ENCODE measurements at places on chromosomes 16 and 17.

DNA sequence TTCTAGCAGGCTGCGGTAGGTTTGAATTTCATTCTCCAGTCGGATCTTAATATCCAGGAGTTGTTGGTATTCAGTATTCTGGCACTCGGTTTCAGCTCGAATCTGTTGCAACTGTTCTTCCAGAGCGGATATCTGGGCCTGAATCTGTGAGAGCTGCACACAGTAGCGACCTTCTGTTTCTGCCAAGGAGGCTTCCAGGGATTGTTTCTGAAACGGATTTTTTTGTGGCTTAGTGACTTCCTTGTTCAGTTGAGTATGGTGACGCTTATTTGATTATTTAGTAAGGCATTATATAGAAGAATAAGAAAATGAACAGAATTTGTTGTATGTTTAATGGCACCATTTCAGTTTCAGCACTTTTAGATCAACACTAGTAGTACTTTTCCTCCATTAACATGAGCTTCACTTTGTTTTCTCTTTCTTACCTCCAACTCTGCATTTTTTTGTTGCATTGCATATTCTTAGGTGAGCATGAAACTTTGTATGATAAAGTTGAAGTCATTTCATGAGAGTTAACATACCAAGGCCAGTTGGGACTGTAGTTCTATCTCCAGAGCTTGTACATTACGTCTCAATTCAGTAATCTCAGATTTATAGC, 2.8 kb downstream of the KRT10 start:
- DNase-seq = no peak

GRCh38 chr17:8300627-8301242, 5.5 kb upstream of the SLC25A35 start:
- DNase-seq = peak; percentile 83

DNA sequence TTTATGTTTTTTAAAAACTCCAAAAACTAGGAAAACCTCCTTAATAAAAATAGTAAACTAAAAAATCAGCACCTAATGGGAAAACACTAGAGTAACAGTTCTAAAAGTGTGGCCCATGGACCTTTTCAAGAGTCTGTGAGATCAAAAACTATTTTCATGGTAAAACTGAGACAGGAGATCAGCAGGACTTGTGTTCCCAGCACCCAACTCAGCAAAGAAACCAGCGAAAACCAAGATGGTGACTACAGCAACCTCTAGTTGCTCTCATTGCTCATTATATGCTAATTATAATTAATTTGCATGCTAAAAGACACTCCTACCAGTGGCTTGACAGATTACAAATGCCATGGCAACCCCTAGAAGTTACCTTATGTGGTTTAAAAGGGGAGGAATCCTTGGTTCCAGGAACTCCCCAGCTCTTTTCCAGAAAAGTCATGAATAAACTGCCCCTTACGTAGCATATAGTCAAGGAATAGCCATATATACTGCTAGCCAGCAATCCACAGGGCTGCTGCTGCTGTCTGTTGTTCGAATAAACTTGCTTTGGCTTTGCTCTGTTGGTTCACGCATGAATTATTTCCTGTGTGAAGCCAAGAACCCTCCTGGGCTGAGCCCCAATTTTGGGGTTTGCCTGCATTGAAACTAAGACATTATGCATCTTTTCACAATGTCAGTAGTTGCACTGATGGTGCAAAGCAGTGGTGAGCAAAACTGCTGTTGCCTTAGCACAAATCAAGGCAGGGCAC, 12.4 kb downstream of the CMTR2 start:
- DNase-seq = no peak

GRCh38 chr17:33463887-33464286, 170.8 kb upstream of the ASIC2 start:
- no peak for DNase-seq

- DNase-seq = no peak
Observed at GRCh38 chr16:60991886-60992285, 1044.4 kb downstream of the CDH8 start.

DNA sequence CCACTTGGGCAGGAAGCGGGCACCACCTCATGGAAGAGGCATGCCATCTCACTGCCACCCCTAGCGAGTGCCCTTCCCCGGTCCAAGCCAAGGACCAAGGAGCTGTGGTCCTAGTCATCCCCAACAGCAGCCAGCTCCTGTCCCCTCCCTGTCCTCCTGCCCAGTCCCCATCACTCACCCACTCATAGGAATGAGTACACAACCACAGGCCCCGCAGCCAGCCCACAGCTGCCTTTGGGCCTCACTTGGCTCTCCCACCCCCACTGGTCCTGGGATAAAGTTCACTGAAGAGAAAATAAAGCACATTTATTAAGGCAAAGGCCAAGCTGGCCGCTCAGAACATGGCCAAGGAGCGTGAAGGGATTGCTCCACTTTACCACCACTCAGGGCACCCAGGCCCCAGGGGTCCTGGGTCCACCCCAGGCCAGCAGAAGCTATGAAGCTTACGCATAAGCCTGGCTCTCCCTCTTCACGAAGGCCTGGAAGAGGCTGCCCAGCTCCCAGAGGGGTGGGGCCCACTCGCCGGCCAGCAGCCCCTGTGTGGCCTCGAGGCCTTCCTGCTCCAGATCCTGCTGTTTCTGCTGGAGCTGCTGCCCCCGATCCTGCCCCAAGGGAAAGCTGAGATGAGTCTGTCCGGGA, 3.6 kb downstream of the SCRN2 start:
- DNase-seq = no peak

- DNase-seq = no peak
Observed at GRCh38 chr17:30229012-30229411, 6.5 kb downstream of the SLC6A4 start.

DNA sequence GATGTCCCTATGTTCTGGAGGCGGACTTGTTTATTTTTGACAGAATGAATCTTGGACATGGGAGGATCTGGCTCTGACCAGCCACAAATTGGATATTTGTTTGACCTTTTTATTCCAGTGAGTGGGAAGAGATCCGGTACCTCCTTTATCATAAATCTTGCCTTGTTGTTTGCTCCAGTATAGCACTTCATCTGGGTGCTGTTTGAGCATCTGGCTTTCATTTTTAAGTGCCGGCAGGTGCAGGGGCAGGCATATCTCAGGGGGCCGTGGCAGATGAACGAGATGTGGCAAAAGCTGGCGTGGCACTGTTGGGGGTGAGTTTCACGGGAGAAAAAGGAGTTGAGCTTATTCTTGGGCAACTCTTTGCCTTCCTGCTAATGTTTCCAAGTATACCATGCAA, 37.8 kb downstream of the MSI2 start:
- no peak for DNase-seq

GRCh38 chr17:76278268-76278908, 13.2 kb downstream of the UBALD2 start:
- DNase-seq = no peak

DNA sequence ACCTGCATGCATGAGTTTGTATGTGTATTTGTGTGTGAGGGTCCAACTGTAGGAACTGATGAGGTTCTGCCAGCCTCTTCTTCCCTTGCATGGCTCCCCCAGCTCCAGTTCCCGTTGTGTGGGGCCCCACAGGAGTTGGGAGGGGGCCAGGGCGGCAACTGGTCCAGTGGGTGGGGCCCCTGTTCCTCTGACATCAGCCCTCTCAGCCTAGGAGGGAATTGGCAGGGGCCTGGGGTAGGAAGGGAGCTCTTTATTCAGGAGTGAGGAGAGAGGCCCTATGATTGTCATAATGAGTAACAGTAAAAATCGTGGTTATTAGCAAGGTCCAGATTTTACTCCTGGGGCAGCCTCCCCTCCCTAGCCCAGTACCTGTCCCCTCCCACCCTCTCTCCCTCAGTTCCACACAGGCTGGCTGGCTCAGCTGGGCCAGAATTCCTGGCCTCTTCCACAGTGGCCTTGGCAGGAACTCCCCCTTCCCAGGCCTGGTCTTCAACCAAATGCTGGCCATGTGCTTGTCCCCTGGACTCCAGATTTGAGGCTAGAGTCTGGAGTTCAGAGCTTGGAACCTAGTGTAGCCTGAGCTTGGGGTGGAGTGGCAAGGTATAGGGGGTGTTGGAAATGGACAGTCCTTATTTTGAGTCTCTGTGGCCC, 18.9 kb downstream of the RARA start:
- no peak for DNase-seq

- DNase-seq = no peak
Observed at GRCh38 chr16:53495325-53495724, 7.7 kb downstream of the AKTIP start.

GRCh38 chr16:149024-149660, 3.3 kb upstream of the HBZ start:
- no peak for DNase-seq

GRCh38 chr16:51971184-51971583, 575.8 kb downstream of the TOX3 start:
- peak; percentile 55 for DNase-seq

DNA sequence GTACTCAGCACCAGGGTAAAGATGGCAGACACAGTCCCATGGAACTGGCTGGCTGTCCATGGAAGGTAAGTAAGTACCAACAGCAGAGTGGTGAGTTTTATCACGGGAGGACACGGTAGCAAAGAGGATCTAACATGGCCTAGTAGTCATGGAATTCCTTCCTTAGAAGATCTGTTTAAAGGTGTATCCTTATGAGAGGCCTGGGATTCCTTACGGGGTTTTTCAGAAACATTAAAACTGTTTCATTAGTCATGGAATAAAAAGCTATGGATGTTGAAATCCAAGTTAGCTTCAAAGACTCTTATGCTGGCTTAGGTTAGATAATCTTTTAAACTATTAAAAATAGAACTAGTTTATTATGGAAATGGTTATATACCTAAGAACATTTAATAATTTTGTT, 7.4 kb downstream of the FTO start:
- DNase-seq = no peak

- peak; percentile 25 for DNase-seq
Observed at GRCh38 chr16:78762222-78762621, 662.8 kb downstream of the WWOX start.

DNA sequence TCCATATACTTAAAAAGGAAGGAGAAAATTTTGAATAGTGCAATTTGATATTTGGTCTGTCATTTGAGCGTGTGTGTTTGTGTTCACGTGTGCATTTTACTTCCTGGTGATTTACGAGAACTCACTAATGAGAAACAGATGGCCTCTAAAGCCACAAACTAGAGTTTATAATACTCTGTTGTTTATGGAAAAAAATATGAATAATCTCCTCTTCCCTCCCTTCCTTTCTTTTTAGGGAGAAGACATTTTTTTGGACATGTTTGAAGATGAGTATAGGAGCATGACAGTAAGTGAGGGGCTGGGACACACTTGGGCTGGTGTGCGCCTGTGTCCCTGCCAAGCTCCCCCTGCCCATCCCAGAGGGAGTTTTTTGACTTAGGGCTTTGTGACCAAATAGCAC, 102.7 kb downstream of the CLEC16A start:
- DNase-seq = no peak

GRCh38 chr17:68585643-68586042, 15.5 kb downstream of the FAM20A start:
- no peak for DNase-seq

GRCh38 chr16:57578521-57579360, 36.3 kb downstream of the ADGRG5 start:
- no peak for DNase-seq
